Articular chondrocyte of knee joint (primary cell): ENCODE measurements at places on chromosomes 7 and 10. TPM values are rescaled to one million over a fixed set of nuclear protein-coding genes. Genes with fewer than 3 reads are reported as not detected.

The PCLO gene
- 0.13 and 0.32 TPM in 2 replicates for total RNA-seq

The GPRIN2 gene
- total RNA-seq = not detected in 2 replicates

The PIK3AP1 gene
- total RNA-seq = 0.26 and 0.32 TPM in 2 replicates

The CTAGE4 gene
- 1.0 and 2.7 TPM in 2 replicates for total RNA-seq

The TAS2R3 gene
- 2.9 and 4.1 TPM in 2 replicates for total RNA-seq

The ZNF680 gene
- total RNA-seq = 14.5 and 24.4 TPM in 2 replicates

The TUBB8 gene
- not detected in 2 replicates for total RNA-seq

The CH25H gene
- total RNA-seq = 2.1 and 4.8 TPM in 2 replicates

The MYL7 gene
- not detected in 2 replicates for total RNA-seq

The SLC16A12 gene
- not detected in 2 replicates for total RNA-seq

The CALML5 gene
- not detected in 2 replicates for total RNA-seq
